NCI-H345 (cell line): ENCODE measurements at places on chromosomes 16 and 17.

- DNase-seq = no peak
Observed at GRCh38 chr17:260031-260791, 78.8 kb upstream of the DOC2B start.

- DNase-seq = no peak
Observed at GRCh38 chr17:27544350-27545131, 86.4 kb upstream of the LGALS9 start.

GRCh38 chr17:6696906-6697305, 16.3 kb downstream of the SLC13A5 start:
- DNase-seq = no peak

DNA sequence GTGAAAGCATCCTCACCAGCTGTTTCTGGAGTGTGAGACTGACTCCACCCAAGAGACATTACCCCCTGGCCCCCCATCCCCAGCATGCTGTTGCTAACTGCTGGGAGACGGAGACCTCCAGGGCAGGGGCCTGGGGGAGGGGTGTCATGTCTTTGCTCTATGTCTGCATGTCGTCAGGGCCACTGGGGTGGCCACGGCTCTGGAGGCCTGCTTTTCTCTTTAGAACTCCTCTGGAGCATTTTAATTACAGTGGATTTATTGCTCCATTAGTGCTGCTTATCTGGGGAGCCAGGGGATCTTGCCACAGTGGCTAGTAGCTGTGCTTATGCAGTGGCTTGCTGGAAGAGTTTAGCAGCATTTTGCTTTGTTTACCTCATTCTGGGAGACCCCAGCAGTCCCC, 32.3 kb downstream of the CLEC16A start:
- no peak for DNase-seq

DNA sequence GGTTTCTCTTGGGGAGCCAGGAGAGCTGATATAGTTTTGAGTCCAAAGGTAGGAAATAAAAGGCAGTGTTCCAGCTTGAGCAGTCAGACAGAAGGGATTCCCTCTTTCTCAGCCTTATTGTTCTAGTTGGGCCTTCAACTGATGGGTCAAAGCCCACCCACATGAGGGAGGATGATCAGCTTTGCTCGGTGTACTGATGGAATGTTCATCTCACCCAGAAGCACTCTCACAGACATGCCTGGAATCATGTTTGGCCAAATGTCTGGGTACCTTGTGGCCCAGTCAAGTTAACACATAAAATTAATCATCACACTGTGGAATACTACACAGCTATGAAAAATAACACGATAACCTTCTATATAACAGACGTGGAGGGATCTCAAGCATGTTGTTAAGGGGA, 23.1 kb upstream of the KCNG4 start:
- no peak for DNase-seq

DNA sequence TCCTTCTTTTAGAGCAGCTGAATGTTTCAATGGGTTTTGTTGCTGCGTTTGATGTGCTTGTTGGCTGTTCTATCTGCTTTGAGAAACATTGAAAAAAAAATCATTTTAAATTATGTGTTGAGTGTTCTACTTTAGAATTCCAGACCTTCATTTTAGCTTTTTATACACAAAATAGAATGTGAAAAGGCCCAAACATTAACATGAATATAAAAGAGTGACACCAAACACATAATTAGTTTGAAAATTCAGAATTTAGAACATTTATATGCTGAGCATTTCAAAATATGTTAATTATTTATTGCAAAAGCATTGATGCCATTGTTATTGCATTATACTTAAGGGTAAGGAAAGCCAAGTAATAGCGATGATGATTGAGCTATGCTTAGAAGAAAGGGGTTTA, 2.9 kb downstream of the NFAT5 start:
- no peak for DNase-seq

DNA sequence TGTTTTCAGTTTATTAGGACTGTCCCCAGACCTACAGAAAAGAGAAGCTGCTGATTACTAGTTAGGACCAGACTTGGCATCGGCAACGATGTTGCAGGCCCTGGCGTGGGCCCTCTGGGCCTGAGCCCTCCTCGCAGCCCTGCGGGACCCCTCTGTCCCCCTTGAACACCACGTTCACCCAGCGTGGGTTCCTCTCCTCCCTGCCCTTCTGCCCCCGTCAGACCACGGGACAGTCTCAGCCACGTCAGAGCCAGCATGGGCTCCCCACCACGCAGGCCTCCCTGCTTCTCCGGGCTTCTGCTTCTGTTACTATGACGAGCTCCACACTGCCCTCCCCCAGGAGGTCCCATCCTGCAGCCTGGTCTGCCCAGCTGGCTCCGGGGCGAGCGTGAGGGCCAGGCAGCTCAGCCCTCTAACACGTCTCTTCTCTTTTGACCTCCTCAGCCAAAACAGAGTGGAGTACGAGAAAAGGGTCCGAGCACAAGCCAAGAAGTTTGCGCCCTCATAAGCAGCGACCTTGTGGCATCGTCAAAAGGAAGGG, 9.1 kb upstream of the BAIAP3 start:
- no peak for DNase-seq

DNA sequence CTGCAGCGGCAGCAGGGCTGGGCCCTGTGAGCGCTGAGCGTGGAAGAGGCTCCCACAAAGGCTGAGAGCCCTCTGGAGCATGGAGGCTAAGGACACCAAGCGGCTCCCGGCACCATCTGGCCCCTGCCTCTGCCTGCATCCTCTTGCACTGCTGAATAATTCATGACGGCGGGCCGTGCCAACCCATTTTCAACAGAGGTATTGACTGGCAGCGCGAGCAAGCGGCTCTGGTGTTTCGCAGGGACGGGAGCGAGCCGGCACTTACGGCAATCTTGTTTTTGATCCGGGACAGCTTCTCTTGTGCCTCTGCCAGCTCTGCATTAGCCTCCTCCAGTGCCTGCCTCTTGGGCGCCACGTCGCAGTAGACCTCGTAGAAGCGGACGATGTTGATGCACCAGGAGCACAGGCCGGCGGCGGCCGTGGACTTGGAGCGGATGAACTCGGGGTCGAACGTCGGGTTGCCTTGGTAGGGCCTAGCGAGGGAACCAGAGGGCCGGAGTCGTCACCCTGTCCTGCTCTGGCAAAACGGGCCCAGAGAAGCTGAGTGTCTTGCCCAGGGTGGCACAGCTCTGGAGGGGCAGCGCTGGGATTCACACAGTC, 80.4 kb downstream of the PGS1 start:
- peak; percentile 17 for DNase-seq

DNA sequence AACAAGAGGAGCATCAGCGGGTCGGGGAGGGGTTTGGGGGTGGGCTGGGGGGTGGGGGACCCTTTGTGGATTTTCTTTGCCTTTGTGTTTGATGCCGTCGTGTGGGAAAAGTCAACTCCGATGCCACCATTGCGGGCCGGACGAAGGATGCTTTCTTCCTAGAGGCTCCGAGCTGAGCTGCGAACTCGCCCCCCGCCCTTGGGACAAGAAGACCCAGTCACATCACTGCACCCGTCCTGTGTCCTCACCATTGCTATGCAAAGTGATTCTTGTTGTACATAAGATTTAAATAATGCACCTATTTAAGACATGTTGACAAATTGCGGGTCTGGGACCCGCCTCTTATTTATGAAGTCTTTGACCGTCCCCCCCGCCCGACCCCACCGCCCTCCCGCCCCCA, 69.0 kb upstream of the PLCG2 start:
- no peak for DNase-seq

DNA sequence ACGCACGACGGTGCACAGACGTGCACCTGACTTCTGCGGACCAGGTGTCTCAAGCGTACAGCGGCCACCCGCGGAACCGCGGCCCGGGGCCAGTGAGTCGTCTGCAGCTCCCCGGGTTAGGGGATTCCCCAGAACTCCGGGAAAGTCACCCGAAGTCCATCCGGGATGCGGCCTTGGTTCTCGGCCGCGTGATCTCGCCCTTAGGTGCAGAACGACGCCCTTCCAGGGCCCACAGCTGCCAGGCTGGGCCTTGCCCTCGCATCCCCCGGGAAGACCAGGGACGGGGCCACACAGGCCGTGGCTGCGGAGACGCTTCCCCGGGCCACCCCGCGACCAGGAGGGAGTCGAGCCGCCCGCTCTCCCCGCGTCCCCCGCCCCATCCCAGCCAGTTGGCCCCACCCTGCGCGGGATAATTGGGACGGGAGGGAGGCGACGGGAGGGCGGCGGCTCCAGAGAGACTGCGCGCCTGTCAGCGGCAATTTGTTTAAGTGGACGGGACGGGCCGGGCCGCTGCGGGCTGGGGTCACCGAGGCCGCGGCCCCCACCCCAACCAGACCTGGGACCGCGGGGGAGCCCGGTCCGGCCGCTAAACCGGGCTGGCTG, 3.6 kb upstream of the TBX2 start:
- no peak for DNase-seq

GRCh38 chr16:19396555-19397011, 21.1 kb upstream of the TMC5 start:
- peak; percentile 83 for DNase-seq

DNA sequence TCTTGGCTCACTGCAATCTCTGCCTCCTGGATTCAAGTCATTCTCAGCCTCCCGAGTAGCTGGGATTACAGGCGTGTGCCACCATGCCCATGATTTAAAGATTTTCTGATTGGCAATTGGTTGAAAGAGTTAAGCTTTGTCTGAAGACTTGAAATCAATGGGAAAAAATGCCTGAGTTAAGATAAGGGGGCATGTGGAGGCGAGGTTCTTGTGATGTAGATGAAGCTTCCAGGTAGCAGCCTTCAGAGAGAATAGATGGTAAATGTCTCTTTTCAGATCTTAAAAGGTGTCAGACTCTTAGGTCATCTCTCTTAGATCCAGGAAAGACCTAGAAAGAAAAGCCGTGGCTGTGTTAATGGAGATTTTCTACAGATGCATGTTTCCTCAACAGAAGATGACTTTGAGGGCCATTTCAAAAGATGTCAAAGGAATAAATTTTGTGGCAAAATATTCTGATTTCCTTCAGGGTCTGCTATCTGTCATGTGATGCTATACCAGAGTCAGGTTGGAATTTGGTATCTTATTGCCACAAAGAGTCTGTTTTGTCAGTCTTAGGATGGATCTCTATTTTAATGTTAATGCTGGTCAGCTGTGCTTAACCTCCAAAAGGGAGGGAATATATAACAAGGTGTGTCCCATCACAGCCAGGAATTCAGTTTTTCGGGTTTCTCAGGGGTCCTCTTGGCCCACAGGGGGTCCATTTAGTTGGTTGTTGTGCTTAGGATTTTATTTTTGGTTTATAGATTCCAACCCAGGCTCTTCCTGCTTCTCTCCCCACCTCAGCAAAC, 58.3 kb upstream of the AKTIP start:
- no peak for DNase-seq

- DNase-seq = peak; percentile 95
Observed at GRCh38 chr16:31700200-31700529, 172.5 kb downstream of the AHSP start.

DNA sequence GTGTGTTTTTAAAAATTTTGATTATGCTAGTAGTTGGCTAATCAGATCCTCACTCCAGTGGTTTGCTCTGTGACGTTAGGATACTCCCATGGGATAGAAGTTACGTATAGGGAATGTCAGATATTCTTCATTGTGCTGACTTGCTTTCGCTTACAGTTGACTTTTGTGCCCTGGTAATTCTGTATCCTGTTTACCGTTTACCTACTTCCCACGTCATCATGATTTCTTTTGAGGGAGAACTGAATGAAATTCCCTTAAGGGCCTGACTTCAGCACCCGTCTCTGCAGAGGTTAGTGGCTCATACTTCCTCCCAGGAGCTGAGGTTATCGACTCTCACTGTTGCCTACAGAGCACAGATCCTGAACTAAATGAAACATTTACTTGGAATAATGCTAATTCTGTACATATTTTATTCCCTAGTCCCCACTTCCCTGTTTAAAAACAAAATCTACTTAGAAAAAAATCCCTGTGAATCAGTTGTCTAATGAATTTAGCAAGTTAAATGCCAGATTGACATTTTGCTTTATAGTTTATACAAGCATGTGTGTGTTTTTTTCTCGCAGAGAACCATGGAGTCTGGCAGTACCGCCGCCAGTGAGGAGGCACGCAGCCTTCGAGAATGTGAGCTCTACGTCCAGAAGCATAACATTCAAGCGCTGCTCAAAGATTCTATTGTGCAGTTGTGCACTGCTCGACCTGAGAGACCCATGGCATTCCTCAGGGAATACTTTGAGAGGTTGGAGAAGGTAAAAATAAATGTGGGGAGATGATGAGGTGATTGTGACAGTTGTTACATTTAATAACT, 2.8 kb downstream of the PRKAR1A start:
- no peak for DNase-seq

GRCh38 chr17:19762515-19762961, 14.4 kb upstream of the ALDH3A1 start:
- DNase-seq = peak; percentile 27

DNA sequence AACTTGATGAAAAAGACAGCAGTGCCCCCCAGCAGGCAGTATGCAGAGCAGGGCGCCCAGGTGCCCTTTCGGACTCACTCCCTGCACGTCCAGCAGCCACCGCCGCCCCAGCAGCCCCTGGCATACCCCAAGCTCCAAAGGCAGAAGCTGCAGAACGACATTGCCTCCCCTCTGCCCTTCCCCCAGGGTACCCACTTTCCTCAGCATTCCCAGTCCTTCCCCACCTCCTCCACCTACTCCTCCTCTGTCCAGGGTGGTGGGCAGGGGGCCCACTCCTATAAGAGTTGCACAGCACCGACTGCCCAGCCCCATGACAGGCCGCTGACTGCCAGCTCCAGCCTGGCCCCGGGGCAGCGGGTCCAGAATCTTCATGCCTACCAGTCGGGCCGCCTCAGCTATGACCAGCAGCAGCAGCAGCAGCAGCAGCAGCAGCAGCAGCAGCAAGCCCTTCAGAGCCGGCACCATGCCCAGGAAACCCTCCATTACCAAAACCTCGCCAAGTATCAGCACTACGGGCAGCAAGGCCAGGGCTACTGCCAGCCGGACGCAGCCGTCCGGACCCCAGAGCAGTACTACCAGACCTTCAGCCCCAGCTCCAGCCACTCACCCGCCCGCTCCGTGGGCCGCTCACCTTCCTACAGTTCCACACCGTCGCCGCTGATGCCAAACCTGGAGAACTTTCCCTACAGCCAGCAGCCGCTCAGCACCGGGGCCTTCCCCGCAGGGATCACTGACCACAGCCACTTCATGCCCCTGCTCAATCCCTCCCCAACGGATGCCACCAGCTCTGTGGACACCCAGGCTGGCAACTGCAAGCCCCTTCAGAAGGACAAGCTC, 43.2 kb downstream of the SREBF1 start:
- DNase-seq = no peak

GRCh38 chr17:39794249-39794970, 56.7 kb downstream of the GRB7 start:
- no peak for DNase-seq

GRCh38 chr16:35523991-35524390, 2064.6 kb downstream of the TP53TG3F start:
- no peak for DNase-seq

GRCh38 chr17:30905742-30906100, 317 bp downstream of the TEFM start:
- DNase-seq = no peak

DNA sequence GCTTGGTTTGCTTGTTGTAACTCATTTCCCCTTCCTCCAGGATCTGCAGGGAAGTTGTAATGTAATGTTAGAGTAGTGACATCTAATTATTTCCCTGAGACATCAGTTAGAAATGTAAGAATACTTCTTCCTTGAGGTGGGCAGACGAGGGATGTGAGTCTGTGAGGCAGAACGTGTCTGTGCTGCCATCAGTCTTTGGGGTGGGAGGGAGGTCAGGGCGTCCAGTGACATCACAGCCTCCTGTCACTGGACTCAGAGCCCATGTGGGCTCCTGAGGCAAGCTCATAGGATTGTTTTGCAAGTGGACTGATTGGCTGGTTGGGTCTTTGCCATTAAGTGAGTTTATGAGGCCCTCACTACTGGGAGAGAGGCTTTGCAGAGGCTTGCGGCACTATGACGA, 188.8 kb downstream of the CCDC182 start:
- DNase-seq = no peak

GRCh38 chr16:4327386-4328045, 11.6 kb downstream of the GLIS2 start:
- DNase-seq = no peak
